Colonic mucosa (tissue), 4 donors: ENCODE measurements at places on chromosomes 3 and 15.

DNA sequence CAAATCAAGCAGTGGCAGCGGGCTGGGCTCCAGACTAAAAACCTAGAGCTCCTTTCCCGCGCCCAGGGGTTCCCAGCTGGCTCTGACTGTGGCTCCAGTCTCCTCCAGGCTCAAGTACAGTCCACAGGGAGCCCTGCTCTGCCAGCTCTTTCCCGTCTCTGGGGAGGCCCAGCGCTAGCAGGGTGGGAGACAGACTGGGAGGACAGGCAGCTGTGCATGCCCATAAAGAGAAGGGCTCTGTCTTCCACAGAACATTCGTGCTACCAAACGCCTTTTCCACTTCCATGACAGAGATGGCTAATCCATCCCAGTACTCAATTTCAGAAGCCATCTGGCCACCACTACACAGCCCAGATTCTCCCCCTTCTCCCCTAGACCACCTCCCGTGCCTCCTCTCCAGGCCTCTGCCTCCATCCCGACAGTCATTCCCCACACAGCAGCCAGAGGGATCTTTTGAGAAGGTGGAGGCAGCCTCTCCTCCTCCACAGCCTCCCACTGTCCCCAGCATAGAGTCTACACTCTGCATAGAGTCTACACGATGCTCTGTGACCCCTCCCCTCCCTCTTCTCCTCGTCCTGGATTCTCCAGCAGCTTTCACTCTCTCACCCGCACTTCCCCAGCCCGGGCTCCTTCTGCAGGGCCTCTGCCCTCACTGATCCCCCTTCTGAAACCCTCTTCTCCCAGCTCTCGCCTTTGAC, 6.8 kb upstream of the DUSP7 start:
- no peak for DNase-seq

DNA sequence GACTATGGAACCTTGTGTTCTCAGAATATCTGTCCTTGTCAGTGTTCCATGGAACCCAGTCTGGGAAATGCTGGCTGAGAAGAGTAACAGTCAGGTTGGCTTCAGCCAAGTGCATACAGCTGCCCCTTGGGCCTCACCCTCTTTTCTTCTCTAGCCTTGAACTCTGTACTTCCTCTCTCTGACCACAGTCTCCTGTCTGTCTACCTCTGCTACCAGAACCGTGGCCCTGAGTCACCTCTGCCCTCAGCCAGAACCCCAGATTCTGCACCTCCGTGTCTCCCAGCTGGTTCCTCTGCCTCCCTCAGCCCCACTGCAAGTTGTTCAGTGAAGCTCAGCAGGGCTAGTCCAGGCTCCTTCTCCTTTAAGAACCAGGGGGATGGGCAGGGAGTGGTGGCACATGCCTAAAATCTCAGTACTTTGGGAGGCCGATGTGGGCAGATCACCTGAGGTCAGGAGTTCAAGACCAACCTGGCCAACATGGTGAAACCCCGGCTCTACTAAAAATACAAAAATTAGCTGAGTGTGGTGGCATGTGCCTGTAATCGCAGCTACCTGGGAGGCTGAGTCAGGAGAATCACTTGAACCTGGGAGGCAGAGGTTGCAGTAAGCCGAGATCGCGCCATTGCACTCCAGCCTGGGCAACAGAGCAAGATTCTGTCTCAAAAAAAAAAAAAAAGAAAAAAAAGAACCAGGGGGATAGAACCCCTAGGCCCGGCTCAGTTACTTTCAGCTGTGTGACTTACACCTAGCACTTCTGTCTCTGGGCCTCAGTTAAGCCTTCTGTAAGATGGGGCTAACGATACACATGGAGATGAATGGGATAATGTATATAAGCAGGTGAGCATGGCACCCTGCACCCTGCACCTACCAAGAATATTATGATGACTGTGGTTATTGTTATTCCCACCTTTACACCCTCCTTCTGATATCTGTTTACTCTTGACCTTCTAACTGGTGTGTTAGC, 24.3 kb upstream of the TATDN2 start:
- no peak for DNase-seq

DNA sequence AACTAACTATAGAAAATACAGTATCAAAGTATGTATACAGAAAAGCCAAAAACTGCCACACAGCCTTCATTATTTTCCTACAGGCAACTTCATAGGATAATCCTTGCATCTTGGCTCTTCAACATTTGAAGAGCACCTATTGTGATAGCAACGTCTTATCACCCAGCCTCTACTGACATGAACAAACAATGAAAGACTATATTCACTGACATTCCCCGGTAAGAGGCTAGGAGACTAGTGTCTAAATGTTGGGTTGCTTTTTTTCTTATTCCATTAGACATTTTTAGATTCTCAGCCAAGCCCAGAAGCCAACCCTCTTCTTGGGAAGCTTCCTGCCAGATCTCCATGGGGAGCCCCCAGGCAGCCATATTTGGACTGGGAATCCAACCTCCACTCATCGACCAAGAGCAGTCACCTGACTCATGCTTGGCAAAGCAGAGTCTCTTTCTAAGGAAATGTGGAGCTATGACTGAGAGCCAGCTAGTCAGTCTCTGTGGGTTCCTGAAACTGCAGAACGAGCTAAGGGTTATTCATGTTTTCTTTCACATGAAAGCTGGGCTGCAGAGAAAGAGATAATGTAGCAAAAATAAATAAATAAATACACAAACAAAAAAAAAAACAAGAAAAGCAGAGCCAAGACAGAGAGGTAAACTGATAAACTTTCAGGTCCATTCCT, 227.5 kb downstream of the MAGI1 start:
- no peak for DNase-seq

- DNase-seq, result no peak
Measured at GRCh38 chr15:82535566-82536408, 4.5 kb downstream of the RPS17 start.

- DNase-seq, result no peak
Measured at GRCh38 chr3:163721596-163721995, 1356.7 kb downstream of the SI start.
